ENCODE measurements at places on chromosomes 3 and 15.

DNA sequence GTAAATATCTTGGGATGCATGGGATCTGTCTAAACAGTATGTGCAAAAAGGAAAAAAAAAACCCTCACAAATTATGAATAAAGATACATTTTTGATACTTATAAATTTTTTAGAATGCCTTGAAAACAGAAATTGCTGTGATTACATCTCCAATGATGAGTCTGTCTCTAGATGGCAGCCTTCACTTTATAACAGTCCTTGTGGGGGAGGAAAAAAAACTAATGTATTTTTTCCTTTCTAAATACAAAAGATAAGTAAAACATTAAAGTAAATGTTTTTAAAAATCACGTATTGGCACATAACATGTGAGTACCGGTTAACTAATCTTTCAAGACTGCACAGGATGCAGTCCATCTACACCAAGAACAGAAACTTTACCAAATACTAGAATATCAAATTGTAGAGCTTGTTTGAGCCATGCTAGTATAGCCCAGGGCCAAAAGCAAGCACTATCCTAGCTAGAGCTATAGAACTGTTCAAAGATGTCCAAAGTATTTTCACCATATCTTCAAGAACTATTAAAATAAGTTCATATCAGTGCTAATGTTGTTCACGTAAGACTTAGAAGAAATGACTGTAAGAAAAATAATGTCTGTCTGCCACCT, 206.4 kb downstream of the STAG1 start:
- DNase-seq, result no peak

DNA sequence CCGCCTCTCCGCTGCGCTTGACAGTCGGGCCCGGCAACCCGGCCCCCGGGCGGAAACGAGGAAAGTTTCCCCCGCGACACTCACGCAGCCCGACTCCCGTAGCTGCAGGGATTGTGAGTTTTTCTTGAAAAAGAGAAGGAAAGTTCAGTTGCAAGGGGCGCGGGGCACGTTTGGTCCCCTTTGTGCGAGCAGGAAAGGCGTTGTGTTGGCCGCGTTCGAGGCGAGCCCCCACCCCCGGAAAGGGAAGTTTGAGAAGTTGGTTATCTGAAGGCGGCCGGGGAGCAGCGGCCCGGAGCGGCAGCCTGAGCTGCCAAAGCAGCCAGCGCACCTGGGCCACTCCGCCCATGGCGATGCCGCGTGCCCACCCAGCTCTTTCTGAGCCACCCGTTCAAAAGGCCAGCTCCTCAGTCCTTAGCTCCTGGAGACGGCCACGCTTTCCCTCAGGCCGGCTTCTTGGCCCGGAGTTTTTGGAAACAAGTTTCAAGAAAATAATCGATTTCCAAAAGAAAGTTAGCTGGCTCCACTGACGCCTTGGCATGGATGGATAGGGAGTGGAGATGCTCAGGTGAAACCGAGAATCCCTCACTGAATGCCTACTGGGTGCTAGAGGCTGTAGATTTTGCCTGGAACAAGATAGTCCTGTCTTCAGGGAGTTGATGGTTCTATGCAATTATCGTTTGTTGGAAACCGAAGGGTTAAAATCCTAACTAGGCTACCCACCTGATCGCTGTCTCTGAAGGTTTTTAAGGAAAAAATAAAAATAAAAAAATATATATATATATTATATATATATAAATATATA, 832 bp downstream of the TGFBR2 start:
- DNase-seq, result peak; percentile 51

- DNase-seq, result peak; percentile 53
Measured at GRCh38 chr3:182713743-182714517, 79.4 kb upstream of the ATP11B start.

- DNase-seq, result peak; percentile 81
Measured at GRCh38 chr3:13884851-13885703, 5.2 kb upstream of the WNT7A start.

DNA sequence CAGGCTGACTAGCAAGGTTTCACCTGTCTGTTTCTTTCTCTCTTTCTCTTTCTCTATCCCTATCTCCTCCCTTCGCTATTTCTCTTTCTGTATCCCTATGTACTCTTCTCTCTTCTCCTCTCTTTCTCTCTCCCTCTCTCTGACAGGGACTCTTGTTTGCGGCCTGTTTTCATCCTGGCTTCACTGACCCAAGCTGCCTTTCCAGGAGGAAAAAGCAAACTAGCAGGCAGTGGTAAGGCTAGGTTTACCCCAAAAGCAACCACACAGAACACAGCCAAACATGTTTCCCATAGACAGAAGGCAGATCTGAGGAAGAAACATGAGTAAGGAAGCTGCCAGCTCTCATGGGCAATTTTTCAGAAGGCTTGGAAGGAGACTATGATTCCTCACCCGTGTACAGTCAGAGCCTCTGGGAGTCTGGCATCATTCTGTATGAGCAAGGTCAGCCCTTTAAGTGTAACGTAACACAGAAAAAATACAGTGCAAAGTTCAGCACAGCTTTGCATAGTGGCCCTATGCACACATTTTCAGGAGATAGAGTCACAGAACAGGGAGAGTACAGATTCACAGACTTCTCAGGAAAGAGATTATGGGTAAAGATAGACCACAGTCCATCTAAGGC, 61.0 kb downstream of the OCA2 start:
- no peak for DNase-seq

DNA sequence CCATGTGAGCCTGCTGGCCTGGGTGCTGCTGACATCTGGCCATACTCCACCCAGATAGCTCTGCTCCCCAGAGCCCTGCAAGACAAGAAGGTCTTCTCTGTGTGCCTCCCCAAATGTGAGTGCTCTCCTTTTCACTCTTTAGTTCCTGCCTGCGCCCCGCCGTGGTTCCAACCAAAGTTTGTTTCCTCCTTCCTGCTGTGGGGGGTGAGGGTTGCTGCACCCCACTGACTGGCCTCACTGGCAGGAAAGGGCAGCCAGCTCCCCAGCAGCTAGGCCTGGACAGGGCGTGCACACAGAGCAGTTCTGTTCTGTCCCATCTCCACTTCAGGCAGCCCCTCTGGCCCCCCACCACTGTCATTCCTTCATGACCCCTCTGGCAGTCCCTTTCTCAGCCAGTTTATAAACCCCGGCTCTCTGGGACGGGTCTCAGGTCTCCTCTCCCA, 5.4 kb upstream of the CCDC174 start:
- DNase-seq, result no peak

DNA sequence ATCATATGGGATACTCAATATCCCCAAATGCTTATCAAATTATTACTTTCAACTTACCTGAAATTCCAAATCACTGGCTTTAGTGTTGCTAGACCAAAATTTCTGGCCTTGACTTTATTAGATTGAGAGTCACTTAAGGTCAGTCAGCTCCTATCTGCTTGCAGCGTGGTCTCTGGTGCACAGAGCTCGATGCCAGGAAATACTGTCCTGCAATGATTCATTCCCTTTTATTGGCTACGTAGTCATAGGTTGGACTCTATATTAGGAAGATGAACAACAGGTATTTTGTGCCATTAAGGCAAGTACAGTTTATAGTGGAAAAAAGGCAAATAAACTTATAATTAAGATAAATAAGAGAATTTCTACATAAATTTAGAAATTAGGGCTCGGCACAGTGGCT, 378.6 kb upstream of the MCTP2 start:
- no peak for DNase-seq

GRCh38 chr15:35260941-35261340, 175.8 kb upstream of the NANOGP8 start:
- no peak for DNase-seq

DNA sequence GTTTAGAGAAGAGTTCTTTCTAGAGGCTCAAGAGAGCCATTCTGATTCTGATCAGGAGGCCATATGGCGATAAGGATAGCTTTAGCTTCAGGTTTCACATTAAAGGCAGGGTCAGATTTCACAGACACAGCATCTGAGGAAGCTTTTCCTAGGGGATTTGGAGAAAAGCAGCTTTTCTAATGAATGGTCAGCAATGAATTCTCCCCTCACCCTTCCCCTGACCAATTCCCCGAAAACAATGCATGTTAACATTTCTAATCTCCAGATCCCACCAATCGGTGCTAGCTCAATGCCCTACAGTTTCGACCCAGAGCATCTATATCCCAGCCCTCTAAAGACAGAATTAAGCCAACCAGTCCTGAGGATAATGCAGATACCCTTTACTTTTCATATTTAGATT, 9.8 kb downstream of the AGBL1 start:
- no peak for DNase-seq

DNA sequence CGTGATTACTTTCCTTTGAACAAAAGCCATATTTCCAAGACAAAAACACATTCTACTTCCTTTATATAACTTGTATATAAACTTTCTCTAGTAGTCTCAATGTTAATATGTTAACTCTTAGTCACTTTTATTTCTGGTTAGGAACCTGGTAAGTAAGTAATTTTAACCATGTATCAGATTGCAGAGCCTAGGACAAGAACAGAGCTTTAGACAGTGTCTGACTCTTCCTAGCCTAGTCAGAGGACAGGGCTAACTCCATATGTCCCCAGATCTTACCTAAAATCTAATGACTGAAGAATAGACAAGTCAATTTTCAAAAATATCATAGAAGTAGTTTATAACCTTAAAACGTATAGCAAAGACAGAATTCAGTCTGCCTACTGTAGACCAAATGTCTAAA, 8.3 kb downstream of the LEKR1 start:
- DNase-seq, result no peak

GRCh38 chr3:40763807-40764206, 239.0 kb downstream of the ZNF621 start:
- DNase-seq, result no peak

GRCh38 chr15:98657721-98658120, 9.4 kb downstream of the IGF1R start:
- DNase-seq, result no peak

DNA sequence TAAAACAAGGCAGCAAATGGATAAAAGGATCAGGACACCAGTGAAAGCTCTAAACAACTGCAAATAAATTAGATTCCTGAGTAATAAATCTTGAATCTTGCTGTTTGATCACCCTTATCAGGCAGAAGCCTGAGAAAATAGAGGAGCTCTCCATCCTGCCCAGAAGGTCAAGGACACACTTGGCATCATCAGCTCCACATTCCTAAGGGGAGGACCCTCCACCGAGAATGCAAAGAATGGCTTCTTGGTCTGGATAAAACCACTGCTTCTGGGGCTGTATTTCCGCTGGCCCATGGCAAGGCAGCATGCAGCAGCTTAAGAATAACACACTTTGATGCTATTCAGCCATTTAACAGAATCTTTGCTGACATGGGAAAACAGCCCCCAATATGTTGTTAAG, 108.9 kb upstream of the TSC22D2 start:
- no peak for DNase-seq

GRCh38 chr3:115698851-115699591, 75.7 kb downstream of the GAP43 start:
- DNase-seq, result no peak

GRCh38 chr3:23201154-23201838, 1.8 kb upstream of the UBE2E2 start:
- DNase-seq, result no peak

- no peak for DNase-seq
Measured at GRCh38 chr3:120093119-120093910, 932 bp downstream of the GSK3B start.

DNA sequence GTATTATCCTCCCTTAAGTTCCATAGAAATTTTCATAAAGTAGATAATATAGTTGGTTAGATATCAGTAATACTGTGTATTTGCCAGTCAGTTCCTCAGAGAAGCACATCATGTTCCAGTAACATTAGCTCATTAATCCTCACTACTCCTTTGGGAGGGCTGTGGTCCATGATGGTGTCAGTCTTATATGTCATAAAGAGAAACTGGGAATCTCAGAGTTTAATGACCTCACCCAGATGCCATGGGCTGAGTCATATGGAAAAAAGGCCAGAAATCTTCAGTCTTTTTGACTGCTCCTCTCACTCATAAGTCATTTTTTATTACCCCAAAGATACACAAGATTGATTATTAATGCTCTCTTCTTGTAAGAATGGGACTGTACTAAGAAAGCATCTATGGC, 188.6 kb downstream of the CHL1 start:
- DNase-seq, result no peak

GRCh38 chr3:155863072-155863784, 7.2 kb upstream of the GMPS start:
- no peak for DNase-seq

DNA sequence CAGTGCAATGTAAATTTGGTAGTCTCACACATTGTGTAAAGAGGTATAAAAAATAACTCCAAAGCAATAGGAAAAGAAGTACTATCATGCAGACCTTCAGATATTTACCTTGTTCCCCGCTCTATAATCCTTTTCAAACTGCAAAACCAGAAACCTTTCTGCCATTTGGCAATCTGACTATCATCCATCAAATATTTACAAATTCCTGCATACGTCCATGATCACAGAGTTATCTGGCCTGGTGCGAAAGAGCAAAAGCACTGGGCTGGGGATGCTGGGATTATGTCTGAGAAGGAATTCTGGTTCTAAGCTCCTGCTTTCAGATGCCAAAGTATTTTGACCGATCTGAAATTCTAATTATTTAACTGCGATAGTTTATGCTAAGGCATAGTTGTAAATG, 143.1 kb downstream of the RORA start:
- no peak for DNase-seq

DNA sequence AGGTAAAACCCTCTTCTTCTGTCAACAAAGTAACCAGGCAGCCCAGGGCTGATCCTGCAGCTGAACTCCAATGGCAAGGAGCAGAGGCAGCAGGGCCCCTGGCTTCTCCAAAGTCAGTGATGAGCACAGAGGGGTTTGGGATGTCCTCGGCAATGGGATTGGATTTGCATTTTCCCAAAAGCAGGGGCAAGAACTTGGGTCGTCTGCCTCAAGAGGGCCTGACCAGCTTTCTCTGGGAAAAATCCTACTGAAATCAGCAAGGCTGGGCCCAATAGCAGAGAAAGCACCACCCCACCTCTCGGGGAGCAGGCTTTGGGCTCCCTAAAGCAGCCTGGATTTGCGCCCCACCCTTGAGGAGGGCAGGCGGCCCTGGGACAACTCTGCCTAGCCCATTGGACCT, 210.0 kb upstream of the IGF1R start:
- DNase-seq, result no peak

DNA sequence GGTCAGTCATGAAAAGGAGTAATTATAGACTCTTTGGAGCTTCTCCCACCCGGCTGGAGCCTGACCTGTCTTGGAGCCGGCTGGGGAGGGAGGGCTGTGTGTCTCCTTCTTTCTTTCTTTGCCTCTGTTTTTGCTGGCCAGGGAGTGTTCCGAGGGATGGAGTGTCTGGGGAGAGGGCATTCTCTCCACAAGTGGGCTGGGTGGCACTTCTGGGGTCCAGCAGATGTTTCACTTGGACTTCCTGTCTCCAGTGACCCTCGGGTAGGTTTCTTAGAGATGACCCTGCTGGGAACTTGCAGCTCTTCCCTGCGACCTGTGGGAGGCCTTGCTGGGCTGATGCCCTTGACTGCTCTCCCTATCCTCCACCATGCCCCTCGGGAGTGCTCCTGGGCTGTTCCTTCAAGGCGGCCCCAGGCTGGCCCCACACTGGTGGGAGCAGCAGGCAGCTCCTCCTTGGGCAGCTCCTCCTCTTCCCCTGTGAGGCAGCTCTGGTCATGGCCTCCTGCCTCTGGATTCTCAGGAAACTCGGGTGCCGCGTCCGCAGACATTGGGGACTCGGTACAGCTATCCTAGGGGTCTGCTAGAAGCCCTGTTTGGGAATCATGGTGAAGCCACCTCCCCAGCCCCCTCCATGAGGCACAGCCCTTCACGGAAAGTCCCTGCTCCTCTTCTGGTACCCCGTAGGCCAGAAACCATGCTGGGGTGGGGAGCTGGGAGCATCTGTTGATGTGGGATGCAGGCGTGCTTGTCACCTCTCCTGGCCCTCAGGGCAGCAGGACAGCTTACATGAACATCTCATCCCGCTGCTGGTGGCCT, 44.9 kb downstream of the APBA2 start:
- DNase-seq, result no peak
